NCI-H2081 treated with DMSO at 0.1 percent for 48 hours (cell line): ENCODE measurements at places on chromosomes 6 and 20.

- DNase-seq = no peak
These were observed 1.6 kb downstream of the KIAA0319 start for GRCh38 chr6:24644377-24644776.

DNA sequence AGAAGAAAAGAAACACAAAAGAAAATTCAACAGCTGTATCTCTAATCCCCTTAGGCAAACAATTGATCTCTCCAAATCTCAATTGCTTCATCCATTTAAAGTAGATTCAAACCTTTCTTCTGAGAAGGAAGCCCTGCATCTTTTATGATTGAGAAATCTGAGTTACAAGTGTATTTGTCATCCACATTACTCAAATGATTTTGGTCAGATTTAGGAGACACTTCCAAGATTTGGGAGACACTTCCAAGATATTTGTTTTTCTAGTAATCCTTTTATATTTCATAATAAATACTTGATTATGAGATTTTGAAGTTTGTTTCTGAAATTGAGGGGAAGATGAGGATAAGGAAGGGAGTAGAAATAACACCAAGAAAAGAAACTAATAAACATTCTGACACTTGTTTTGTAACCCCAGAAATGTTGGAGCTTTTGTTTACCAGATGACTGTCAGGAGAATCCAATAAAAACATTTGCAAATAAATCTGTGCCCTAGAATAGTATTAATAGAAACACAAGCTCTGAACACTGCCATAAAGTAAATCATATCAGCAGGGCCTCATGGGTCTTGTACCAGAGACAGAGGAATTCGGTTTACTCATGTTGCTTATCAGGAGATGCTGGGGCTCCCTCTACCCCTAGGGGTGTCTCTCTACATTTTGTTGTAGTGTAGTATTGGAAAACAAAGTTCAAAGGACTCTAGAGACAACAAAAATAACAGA lies 314.3 kb upstream of the NT5E start:
- no peak for DNase-seq

DNA sequence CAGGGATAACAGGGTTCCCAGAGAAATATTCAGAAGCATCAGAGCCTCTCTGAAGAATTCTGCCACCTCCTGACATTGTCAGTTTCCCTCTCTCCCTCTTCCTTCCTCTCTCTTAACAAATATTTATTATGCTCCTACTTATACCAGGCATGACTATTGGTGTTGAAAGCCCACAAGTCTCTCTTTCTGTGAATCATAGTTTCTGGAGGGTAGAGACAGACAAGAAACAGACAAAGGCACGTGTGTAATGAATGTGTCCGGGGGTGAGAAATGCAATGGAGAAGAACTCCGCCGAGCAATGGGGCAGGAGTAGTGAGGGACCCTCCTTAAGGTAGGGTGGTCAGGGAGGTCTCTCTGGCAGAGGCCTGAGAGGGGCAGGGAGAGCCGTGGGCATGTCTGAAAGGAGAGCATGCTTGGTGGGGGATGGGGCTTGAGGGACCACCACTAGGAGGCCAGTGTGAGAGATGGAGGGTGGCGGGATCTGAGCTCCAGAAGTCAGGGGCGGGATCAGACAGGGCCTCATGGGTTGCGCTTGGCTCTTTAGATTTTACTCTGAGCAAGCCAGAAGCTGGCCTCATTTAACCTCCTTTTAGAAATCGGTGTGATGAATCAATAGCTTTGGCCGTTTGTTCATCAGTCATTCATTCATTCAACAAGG lies 57.3 kb downstream of the EYA2 start:
- no peak for DNase-seq

DNA sequence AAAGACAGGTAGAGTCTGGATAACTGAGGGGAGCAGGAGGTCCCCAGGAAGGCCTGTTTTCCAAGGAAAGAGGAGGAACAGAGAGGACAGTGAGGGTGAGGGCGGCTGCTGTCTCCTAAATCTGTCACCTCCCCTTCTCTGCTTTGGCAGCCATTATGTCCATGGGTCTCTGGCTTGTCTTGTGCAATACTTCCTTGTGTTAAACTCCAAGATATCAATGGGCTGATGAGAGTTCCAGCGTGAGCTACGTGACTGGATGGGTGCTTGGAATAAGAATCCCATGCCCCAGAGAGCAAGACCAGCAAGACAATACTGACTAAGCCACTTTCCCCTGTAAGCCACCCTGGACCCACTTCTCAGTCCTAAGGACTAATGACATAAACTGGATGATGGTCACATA lies 26.3 kb upstream of the DNAAF9 start:
- no peak for DNase-seq

DNA sequence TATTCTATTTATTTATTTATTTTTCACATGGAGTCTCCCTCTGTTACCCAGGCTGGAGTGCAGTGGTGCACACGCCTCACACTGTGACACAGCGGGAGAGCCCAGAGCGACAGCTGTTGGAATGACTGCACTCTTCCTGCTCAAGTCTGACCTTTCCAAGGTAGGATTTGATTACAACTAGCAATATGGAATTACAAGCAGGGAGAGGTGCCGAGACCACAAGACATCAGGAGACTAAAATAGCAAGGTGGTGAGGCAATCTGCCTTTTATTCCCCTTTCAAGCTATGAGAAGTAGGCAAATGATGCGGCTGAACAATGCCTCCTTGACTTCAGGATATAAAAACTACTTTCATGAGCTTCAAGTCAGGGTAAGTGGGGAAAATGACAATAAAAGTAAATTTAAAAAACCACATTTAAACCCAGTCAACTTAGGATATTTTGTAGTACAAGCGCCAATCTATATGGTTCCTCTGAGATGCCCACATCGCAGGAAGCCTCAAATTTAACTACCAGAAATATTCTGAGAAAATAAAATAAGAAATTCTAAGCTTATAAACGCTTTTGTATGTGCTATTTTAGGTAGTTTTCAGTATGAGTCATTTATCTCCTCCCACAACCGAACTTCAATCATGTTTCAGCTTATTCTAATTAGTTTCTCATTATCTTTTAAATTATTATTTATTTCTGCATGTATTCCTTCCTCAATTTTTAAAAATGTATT lies 146.9 kb upstream of the SGK1 start:
- DNase-seq = no peak

DNA sequence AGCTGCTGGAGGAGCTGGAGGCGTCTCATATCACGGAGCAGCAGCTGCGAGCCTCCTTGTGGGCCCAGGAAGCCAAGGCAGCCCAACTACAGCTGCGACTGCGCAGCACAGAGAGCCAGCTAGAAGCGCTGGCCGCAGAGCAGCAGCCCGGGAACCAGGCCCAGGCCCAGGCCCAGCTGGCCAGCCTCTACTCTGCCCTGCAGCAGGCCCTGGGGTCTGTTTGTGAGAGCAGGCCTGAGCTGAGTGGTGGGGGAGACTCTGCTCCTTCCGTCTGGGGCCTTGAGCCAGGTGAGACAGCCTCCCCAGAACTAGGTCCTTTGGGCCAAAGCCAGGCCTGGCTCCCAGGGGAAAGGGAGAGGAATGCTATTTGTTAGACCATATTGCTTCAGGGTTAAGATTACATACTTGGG lies 31.7 kb downstream of the C20orf173 start:
- no peak for DNase-seq

DNA sequence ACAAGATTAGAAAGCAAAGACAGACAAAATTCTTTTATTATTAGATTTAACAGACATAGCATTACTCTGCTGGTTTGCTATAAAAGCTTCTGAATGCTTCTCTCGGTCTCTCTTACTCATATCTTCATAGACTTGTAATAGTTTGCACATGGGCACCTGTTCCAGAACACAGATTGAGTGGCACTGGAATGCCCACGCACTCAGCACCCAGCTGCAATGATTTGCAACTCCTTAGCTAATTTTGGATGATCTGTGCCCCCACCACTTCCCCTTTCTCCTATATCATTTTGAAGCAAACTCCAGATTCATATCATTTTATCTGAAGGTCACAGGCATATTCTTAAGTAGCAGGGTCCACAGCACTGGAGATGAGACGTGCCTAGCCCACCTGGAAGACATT lies 148.8 kb downstream of the CFAP61 start:
- no peak for DNase-seq

- DNase-seq = no peak
These were observed 200.6 kb downstream of the MAFB start for GRCh38 chr20:40488401-40488800.

- no peak for DNase-seq
These were observed 24.2 kb downstream of the FKBP1A start for GRCh38 chr20:1368448-1369199.

DNA sequence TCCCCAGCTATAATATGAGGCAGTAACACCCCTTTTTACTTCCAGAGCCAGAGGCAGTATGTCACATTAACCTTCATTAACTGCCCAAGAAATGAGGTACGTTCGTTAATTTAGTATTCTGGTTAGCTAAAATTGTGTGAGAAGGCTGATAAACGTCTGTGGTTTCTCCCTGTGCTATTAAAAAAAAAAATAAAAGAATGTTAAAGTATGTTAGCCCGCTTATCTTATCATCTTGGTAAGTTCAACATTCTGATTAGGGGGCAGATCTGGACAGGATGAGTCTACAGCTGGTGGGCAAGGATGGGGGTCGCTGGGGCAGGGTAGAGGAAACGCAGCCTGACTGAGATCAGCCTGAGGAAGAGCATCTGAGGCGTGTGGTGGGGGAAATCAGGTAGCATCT lies 154.0 kb downstream of the PRL start:
- no peak for DNase-seq

DNA sequence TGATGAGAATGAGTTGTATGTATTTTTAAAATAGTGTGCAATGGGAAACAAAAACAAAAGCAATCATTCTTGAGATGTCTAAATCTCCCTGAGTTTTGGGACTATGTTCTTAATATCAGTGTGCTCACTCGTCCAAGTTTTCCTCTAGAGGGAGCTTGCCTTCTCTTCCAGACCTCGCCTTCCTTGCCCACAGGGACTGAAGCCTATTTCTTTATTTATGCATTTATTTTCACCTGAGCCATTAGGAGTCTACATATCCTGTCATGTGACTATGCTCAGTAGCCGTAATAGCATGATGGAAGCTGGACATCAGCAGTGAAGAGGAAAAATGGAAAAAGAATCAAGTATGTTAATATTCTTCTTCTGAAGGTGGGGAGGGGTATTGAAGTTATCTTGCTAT lies 131.2 kb downstream of the SH3BGRL2 start:
- no peak for DNase-seq

DNA sequence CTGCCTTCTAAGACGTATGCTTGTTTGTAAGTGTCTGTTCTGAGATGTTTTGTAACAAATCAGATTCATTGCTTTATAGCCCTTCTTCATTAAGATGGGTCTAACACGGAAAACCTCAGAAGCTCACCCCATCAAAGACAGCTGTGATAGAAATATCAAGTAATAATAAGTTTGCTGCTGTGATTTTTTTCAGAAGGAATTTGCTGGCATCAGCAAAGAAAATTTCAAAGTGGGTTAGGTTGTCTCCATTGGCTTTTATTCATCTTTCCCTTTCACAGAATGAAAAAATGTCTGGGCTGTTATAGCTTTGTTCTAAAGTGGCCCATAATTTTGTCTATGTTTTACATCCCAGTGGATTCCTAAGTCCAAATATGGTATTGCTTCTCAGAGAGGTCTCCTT lies 81.4 kb downstream of the SLX4IP start:
- no peak for DNase-seq

DNA sequence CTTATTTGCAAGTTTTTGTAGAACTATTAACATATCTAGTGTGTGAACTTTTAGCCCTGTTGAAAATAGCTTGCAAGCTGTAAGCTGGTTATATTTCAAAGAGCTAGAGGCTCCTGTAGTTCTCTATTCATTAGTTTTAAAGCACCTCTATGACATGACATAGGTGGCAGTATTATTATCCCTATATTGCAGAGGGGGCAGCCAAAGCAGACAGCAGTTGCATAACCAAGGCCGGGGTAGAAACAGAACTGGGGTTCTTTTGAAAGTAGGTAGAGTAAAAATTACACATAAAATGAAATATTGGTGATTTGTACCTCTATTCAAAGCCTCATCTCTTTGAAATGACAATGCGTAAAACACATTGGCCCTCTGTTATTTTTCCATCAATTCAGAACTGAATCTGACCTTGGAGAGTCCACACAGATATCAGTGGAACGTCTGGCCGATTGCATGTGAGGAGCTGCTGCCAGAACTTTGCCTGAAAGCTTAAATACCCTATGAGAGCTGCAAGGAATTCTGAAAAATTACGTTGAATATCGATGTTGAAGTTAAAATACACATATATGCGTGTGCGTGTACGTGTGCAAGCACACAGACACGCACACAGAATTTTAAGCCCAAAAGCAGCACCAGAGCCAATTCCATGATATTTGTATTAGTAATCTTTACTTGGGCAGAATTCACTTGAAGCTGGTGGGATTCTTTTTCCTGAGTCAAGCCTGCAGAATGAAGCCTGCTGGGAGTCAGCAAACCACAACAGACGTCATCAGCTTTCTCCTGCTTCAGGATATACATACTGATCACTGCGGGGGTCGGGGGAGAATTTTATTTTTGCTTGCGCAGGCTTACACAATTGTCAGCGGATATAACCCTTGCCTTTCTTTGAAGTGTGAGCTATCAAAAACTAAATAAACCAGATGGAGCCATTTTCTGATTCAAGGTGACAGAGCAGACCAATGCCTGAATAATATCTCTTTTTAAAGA lies 163.2 kb downstream of the PDE7B start:
- DNase-seq = no peak

DNA sequence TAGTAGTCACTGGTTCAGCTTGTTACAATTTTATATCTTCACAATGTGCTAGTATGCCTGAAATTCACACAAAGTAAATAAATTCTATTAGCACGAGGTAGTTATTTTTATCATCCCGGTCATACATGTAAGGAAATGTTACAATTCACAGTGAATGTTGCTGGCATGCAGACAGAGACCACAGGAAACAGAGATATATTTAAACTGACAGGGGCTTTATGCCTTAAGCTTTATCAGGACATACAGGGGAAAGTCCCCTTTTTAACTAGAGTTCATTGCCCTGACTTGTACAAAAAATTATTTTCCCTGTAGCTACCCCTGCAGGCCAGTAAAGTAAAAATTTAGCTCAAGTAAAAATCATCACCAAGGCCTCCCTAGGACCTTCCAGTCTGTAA lies 712.0 kb upstream of the NRSN1 start:
- DNase-seq = no peak

- DNase-seq = no peak
These were observed 60.8 kb downstream of the CD24 start for GRCh38 chr6:106913676-106914280.

GRCh38 chr6:37137201-37138090 lies 32.5 kb upstream of the PIM1 start:
- no peak for DNase-seq

DNA sequence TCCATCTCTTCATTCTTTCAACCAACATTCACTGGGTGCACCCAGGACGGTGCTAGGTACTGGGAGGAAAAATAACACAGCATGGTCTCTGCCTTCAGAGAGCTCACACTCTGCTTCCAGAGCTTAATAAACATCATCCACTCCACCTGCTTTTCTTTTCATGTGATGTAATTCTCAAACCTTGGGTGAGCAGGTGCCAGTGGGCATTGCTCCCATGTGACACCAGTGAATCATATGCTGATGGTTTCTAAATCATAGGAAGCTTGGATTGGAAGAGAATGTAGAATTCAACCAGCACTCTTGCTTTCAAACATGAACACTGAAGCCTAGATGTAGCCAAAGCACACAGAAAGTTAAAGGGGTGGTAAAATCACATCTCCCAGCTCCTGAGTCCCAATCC lies 189.8 kb downstream of the FOXA2 start:
- no peak for DNase-seq

- DNase-seq = no peak
These were observed 47.2 kb downstream of the NOL4L start for GRCh38 chr20:32537657-32538525.
